CD8-positive, alpha-beta memory T cell (primary cell): ENCODE measurements at places on chromosomes 16 and 17.

DNA sequence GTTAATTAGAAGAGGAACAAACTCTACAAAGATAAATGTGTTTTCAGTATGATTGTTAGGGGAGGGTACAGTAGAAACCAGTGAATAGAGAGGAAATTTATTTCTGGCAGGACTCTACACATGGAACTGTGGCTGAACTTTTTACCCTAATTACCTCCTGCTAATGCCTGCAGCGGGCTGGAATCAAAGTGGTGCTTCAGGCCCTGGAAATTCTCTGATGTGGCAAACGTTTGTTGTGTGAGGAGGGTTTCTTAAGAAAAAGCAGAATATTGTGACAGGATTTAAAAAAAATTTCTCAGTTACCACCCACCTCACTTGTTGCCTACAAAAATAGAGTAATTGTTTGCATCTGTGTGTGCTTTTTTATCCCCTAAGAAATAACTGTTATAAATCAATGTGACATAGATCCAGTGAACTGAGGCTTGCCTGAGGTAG, 154.5 kb downstream of the BCAS3 start:
- DNase-seq: peak; percentile 1

DNA sequence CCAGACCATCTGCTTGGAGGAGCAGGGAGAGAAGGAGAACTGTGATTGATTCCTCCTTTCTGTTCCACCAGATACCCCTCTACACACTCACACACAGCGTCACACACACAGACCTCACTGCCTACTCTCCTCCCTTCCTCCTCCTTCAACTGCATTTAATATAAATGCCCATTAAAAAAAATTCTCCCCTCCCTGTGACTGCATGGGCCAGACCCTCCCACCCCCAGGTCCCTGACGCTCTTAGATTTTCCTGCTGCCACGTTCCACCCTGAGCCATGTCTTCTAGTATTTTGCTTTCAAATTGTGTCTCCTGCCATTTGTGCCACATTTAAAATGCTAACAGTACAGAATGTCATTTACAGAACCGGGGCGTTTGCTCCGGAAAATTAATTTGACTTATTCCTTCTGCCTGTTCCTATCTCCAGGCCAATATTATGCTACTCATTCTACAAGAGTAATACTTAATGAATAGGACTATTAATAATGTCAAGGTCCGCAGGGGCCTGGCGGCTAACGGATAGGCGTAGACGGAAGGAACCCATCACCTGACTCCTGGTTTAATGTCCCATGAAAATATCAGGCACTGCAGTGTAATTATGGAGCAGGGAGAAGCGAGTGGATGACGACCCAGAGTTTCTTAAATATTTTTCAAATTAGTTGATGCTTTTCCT, 100.2 kb downstream of the MRM1 start:
- no peak for DNase-seq

- no peak for DNase-seq
These were observed 27.7 kb downstream of the AP2B1 start for GRCh38 chr17:35614810-35615209.

DNA sequence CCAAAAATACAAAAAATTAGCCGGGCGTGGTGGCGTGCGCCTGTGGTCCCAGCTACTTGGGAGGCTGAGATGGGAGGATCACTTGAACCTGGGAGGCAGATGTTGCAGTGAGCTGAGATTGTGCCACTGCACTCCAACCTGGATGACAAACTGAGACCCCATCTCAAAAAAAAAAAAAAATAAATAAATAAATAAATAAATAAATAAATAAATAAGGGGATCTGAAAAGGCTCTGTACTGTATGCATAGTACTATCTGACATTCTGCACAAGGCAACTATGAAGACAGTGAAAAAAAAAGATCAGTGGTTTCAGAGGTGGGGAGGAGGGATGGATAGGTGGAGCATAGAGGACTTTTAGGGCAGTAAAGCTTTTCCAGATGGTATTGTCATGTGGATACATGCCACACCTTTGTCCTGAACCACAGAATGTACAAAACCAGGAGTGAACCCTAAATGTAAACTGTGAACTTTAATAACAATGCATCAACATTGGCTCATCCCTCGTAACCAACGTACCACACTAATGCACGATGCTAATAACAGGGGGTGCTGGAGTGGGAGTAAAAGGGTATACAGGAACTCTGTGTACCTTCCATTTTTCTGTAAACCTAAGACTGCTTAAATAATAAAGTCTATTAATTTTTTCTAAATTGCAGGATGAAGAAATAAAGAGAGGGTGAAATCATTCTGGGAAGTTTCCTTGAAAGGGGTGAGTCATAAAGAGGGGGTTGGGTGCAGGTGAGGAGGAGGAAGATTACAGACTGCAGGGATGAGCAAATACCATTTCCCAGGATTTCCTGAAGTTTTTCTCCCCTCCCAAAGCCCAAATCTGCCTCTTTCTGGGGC, 155.8 kb upstream of the SDK2 start:
- no peak for DNase-seq
